ENCODE measurements at places on chromosomes 6 and 20.

DNA sequence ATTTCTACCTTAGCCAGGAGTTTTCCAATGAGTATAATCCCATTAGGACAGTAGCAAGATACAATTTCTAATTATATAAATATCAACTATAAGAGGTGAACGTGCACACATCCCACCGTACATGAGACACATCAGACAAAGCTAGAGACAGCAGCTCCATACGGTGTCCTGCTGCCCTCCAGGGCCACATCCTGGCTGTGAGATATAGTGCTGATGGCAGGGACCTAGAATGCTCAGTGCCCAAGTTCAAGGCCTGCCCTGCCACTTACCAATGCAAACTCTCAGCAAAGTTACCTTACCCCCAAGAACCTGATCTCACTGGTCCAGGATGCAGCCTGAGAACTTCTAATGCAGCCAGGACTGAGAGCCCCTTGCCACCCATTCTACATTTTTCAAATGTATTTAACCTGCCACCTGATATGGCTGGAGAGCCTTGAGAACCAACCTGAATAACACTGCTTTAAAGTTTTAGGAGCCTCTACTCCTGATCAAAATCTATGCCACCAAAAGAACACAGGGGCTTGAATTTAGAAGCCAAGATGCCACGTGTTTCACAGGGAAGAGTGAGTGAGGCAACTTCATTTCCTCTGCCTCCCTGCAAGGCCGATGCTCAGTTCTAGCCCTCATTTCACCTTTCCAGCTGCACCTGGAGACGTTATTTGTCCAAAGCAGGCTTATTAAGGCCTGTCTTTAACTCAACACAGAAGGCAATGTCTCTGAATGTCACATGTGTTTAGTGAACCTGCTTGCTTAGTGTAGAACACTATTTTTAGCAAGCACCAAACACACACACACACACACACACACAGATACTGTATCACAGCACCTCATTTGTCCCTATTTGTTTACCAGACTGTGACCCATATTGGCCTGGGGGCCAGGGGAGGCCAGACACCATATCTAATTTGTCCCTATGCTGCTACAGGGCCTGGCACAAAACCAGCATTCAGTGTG, 6.1 kb downstream of the NFATC2 start:
- no peak for DNase-seq

GRCh38 chr6:42390228-42390934, 61.3 kb downstream of the TRERF1 start:
- no peak for DNase-seq

- DNase-seq, result no peak
Observed at GRCh38 chr20:20992277-20992676, 113.9 kb downstream of the LINC00237 start.

GRCh38 chr20:44034965-44035635, 120.4 kb downstream of the TOX2 start:
- DNase-seq, result no peak

GRCh38 chr6:142026471-142026870, 106.3 kb upstream of the GJE1 start:
- DNase-seq, result no peak

GRCh38 chr20:48823960-48824498, 3.8 kb downstream of the PREX1 start:
- no peak for DNase-seq

GRCh38 chr6:56835612-56836011, 119.3 kb upstream of the BEND6 start:
- no peak for DNase-seq

DNA sequence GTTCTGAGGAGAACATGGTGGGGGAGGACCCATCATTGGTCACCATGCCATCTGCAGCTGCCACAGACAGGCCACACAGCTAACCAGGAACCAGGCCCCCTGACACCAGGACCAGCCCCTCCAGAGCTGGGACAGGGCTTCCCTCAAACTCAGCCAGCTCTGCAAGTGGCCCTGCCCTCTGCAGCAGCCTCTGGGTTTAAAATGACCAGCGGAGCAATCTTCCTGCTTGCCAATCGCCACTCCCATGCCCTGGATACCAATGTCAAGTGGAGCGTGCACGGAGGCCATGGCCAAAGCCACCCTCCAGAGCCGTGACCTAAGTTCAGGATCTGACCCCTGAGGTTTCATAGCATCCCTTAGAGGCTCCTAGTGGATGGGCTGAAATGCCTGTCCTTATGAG, 199.4 kb downstream of the SYNDIG1 start:
- DNase-seq, result no peak

- DNase-seq, result no peak
Observed at GRCh38 chr6:52568320-52568719, 8.5 kb downstream of the TRAM2 start.

DNA sequence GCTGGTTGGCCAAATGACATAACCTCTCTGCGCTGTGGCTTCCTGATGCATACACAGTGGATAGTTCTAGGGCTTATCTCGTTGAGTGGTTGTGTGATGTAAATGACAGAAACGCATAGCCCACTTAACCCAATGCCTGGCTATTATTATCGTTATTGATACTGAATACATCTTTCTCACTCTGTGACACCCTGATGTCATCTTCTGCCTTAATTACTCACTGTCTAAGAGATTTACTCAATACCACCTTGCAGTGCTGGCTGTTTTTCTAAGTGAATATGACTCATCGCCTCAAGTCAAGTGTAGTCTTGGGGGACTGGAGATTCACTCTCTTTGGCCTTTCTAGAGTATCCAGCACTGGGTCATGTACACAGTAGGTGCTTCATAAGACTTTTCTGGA, 73.6 kb downstream of the NDUFAF5 start:
- no peak for DNase-seq

DNA sequence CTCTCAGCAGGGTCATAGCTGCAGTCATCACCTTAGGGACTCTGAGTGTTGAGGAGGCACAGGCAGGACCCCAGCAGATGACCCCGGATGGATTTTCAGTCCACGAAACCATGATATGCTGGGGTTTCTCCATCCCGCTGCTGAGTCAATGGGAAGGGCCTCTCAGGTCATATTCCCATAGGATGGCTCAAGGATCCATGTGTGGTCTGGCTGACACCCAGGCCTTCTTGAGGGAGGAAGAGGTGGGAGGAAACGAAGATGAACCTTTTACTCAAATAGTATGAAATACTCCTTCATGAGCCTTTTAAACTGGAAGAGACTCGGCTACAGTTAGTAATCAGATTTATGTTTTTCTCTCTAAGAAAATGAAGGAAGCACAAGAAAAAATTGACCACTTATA, 10.3 kb upstream of the RALY start:
- no peak for DNase-seq

DNA sequence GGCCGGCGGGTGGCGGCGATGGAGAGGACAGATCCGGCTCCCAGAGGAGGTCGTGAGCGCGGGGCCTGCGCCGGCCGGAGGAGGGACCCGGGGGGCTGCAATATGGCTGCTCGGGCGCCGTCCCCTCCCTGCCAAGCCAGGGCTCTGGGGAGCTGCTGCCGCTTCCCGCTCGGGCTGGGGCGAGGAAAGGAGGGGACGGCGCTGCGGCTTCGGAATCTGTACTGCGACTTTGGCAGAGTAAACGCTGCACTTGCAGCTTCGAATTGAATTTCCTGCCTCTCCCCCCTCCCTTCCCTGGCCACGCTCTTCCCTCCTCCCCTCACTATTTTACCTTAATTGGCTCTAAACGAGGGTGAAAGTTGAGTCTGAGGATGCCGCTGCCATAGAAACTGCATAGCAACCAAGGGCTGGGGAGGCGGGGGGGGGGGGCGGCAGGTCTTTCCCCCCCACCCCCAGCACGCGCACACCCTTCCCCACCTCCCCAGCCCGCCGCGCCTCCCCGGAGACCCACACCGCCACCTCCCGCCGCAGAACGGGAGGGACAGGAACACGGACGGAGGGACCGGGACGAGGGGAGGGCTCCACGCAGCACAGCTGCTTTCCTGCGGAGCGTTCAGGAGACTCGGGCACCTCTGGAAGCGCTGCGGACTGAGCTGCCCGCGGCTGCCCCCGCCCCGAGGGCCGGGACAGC, 93.9 kb downstream of the RNASET2 start:
- no peak for DNase-seq

DNA sequence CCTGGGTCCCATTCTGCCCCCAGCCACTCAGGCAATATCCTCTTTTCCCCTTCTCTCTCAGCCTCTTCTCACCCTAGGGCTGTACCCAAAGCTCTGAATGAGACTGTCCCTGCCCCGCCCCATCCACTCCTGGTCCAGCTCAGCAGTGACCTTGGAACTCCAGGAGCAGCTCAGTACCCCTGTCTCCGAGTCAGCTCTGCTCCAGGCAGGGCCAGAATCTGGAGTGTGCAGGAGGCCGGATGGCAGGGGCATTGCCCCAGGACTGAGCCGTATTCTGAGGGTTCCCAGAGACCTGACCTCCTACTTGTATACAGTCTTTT, 2.0 kb upstream of the RAET1G start:
- no peak for DNase-seq

GRCh38 chr6:71523548-71523947, 234.9 kb downstream of the OGFRL1 start:
- no peak for DNase-seq

DNA sequence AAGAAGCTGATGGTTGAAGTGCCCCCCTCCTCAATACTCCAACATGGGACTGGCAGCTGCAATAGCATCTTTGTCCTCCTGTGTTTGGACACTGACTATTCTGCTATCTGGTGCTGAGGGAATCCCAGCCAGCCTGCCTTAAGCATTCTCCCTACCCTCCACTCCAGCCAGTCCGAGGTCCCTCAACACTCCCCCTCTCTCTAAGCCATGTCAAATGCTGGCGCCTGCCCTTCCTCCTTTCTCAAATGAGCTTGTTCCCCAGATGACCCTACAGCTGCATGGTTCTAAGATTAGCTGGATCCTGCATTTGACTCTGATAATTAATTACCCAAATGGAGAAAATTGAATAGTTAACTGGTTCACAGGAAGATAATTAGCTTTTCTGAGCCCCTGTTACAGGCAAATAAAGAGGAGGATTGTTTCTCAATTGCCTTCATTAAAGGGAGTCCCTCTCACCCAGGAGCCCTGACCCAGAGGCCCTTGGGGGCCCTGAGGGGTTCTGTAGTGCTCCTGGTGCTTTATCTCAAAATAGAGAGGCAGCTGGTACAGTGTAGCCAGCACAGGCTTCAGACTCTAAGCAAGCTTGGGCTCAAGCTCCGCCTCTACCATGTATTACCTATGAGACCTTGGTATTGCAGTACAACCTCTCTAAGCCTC, 37.9 kb upstream of the CHD6 start:
- DNase-seq, result no peak

- peak; percentile 68 for DNase-seq
Observed at GRCh38 chr6:110053395-110054240, 75.5 kb downstream of the GPR6 start.

- DNase-seq, result no peak
Observed at GRCh38 chr6:128759901-128760300, 123.0 kb upstream of the LAMA2 start.

GRCh38 chr20:50759678-50760077, 28.3 kb downstream of the PARD6B start:
- peak; percentile 39 for DNase-seq

DNA sequence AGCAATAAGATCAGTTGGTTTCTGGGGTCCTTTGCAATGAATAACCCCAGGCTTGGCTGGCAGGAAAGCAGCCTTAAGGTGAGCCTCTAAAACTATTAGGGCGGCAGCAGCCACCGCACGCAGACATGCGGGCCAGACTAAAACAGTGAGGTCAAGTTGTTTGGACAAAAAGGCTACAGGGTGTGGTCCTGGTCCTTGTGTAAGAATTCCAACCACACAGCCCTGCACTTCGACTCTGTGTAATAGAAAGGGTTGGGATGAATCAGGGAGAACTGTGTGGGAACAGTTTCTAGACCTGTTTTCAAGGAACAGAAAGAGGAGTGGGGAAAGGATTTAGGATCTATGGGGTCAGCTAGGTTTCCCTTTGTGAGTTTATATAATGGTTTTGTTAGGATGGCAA, 237.6 kb downstream of the SMOC2 start:
- DNase-seq, result no peak

- peak; percentile 26 for DNase-seq
Observed at GRCh38 chr6:142725024-142725770, 219.8 kb downstream of the HIVEP2 start.

DNA sequence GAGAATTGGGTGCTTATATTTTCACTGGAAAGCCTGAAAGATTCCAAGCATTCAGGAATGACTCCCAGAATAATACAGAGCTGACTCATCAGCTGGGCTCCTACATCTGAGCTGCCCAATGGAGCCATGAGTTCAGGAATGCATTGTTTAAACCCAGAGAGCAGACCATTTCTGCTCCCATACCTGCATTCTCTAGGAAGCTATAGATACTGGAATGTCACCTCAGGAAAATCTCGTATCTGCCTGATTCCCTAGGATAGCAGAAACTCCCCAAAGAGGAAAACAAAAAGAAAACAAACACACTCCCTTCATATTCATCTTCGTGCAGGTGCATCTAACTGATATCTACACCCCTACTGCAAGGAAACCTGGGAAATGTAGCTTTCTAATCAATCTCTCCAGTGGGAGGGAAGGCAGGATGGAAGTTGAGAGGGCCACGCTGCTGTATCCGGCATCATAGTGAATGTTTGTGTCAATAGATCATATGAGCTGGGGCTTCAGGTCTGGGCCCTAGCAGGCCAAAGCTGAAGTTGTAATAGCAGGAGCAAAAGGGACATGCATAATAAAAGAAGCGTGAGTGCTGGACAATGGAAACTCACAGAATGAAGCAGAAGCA, 8.2 kb upstream of the SLC2A12 start:
- DNase-seq, result no peak

DNA sequence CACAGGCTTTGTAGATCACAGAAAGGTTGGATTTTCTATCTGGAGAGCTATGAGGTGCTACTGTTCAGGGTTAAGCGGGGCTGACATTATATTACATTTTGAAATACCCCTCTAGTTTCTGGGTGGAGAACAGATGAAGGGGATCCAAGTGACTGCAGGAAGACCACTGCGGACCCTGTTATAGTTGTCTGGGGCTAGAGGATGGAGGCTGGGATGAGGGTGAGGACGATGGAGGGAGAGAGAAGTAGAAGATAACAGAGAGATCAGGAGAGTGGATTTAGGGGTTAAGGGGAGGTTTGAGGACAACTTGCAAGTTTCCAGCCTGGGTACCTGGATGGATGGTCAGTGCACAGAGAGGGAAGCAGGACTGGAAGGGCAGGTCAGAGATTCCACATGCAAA, 43.5 kb upstream of the TGM2 start:
- DNase-seq, result no peak

DNA sequence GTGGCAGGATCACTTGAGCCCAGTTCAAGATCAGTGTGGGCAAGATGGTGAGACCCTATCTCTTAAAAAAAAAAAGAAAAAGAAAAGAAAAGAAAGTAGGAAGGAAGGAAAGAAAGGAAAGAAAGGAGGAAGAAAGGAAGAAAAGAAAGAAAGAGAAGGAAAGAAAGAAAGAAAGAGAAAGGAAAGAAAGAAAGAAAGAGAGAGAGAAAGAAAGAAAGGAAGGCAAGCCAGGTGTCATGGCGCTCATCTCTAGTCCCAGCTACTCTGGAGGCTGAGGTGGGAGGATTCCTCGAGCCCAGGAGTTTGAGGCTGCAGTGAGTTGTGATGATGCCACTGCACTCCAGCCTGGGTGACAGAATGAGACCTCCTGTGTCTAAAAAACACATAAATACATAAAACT, 11.5 kb upstream of the SRC start:
- no peak for DNase-seq

- no peak for DNase-seq
Observed at GRCh38 chr6:23202207-23202606, 632.8 kb downstream of the HDGFL1 start.

Measured in OCI-M1 (cell line).